ENCODE measurements at places on chromosomes 3 and 15.

GRCh38 chr3:24254649-24255048 is 240.0 kb downstream of the THRB start:
- DNase-seq = no peak

DNA sequence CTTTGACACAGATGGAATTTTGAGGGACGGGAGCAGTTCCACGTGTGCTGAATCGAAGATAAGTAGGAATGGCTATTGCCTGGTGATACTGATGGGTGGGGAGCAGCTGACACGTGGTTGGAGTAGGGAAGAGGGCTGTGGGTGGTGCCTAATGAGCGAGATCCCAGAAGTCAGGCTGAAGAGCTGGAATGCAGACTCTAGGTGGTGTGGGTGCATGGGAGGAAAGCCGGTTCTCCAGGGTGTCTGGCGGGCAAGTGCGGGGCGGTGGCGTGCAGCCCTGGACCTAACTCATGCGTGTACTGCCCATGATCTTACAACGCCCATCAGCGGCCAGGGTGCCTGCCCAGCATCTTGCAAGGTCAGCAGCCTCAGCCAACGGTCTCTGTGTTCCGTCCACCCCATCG is 63.1 kb downstream of the ARNT2 start:
- DNase-seq = no peak

DNA sequence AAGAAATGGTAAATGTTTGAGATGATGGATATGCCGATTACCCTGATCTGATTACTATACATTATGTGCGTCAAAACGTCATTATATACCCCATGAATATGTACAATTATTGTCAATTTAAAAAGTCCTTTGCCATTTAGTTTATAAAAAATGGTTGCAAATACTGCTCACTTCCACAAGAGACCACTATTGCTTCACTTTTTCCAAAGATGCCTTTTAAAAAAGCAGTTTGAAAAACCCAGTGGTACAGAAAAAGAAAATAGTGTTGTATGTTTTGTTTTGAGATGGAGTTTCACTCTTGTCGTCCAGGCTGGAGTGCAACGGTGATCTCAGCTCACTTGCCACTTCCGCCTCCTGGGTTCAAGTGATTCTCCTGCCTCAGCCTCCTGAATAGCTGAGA is 39.3 kb downstream of the EDEM1 start:
- DNase-seq = no peak

- DNase-seq = no peak
Measured at GRCh38 chr3:11908981-11909698, 62.5 kb upstream of the TAMM41 start.
